Stimulated activated CD8-positive, alpha-beta memory T cell treated with anti-CD3 and anti-CD28 coated beads, Interleukin-12 subunit alpha, Interleukin-12 subunit beta, amount 100 ng/mL, for 1 hour (primary cell): ENCODE measurements at places on chromosomes 5 and 9.

DNA sequence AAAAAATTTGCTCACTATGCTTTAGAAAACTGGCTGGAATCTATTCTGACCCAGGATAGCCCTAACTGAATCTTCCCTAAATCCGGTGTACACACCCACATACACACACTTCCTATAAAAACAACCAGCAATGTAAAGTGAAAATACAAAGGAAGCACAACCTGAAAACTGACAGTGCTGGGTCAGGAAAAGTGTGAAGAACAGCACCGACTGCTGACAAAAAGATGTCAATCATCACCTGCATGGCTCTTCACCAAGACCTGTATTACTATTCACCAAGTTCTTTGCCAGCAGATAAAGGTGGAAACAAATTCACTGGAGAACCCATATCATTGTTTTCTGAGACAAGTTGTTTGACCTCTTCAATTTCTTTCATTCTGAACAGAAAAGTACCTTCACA is 293.8 kb upstream of the GRAMD2B start:
- no peak for DNase-seq

GRCh38 chr5:179472174-179472573 is 78.2 kb upstream of the RUFY1 start:
- DNase-seq = no peak

- DNase-seq = no peak
Observed at GRCh38 chr5:55481293-55481855, 53.4 kb downstream of the PLPP1 start.

GRCh38 chr5:17365811-17366138 is 132.3 kb upstream of the TAF11L2 start:
- DNase-seq = no peak

- no peak for DNase-seq
Observed at GRCh38 chr5:167261309-167262100, 1029.9 kb upstream of the WWC1 start.

DNA sequence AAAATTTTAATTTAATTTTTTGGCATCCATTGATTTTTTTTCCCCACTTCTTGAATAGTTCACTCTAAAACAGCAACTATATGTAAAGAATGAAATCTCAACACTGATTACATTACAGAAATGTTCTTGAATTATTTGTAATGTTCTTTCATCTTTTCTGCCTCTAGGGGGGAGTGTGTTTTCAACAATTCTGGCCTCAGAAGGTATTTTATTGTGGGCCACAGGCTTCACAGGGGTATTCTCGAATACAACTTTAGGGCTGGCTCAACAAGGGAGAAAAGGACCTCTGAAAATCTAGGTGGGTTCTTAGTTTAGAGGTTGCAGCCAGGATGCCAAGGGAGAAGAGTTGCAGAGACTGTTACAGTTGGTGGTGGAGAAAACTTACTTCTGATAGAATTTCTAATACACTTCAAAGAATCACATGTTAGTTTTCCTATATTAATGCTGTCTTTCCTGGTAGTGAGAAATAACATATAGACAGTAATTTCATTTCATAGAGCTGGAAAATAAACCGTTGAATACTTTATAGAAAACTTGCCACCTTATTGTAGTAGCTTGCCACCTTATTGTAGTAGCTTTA is 3.6 kb upstream of the NPR3 start:
- no peak for DNase-seq

GRCh38 chr9:21311889-21312288 is 6.8 kb upstream of the IFNA5 start:
- DNase-seq = no peak

GRCh38 chr5:67030289-67031056 is 166.1 kb downstream of the CD180 start:
- no peak for DNase-seq

GRCh38 chr9:109416135-109416706 is 81.9 kb downstream of the PTPN3 start:
- no peak for DNase-seq

DNA sequence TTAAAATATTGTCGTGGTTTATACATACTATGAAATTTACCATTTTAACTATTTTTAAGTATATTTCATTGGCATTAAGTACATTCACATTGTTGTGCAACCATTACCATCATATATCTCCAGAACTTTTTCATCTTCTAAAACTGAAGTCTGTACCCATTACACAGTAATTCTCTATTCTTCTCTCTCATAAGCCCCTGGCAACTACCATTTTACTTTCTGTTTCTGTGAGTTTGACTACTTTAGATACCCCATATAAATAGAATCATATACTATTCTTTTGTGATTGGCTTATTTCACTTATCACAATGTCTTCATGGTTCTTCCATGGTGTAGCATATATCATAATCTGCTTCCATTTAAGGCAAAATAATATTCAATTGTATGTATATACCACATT is 30.3 kb downstream of the NDUFS4 start:
- DNase-seq = no peak
